Iris pigment epithelial cell (primary cell): ENCODE measurements at places on chromosomes 4 and X.
A peak's percentile ranks its signal among the peaks of the same experiment; 100 is the strongest.

DNA sequence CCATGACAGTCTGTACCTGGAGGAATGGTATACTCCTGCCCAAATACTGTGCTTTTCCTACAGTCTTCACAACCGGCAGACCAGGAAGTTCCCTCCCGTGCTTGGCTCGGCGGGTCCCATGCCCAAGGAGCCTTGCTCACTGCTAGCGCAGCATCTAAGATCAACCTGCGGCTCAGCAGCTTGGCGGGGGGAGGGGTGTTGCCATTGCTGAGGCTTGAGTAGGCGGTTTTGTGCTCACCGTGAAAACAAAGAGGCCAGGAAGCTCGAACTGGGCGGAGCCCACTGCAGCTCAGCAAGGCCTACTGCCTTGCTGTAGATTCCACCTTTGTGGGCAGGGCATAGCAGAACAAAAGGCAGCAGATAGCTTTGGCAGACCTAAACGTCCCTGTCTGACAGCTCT is 152.7 kb downstream of the TEX11 start:
- DNase-seq: no peak

GRCh38 chr4:7381221-7381889 is 53.4 kb downstream of the PSAPL1 start:
- DNase-seq: no peak

- DNase-seq: no peak
These were observed 37.3 kb upstream of the MBTPS2 start for GRCh38 chrX:21802054-21802670.

- DNase-seq: peak; percentile 76
These were observed 42.4 kb downstream of the PPP3CA start for GRCh38 chr4:101304916-101305315.

GRCh38 chrX:123155327-123155726 is 28.8 kb upstream of the GRIA3 start:
- DNase-seq: no peak

- DNase-seq: no peak
These were observed 87.3 kb downstream of the ADRA2C start for GRCh38 chr4:3853388-3854035.

DNA sequence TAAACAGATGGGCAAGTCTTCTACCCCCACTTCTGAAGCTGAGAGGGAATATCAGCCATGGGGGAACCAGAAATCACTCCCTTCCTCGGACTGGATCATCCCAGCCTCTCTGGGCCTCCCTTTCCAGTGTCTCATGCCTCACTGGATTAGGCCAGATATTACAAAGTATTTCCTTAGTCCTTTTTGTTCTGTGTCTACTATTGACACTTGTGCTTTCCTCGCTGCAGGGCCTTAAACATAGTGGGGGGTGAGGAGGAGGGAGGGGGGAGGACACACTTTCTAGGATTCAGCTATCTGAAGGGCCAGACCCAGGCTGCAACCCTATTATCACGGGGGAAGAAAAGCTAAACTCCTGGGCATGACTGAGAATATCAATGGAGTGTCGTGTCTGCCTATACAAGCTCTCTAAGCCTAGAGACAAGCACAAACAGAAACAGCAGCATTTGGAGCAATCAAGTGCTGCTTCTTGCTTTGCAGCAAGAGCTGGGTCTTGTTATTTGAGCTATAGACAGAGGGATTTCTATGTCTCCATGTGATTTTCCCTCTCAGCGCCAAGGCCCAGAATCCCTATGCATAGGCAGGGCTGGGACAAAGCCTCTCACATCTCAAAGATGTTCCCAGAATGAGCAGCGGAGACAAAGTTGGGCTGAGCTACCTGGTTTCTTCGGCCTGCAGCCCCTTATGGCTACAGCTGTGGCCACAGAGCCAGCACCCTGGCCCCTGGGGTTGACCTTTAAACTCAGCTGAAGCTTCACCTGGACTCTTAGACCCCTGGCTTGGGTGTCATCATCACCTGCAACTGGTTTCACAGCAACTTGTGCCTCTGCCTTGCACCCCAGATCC is 20.2 kb downstream of the PJA1 start:
- DNase-seq: no peak

GRCh38 chr4:127799711-127800110 is 17.6 kb downstream of the HSPA4L start:
- DNase-seq: no peak

DNA sequence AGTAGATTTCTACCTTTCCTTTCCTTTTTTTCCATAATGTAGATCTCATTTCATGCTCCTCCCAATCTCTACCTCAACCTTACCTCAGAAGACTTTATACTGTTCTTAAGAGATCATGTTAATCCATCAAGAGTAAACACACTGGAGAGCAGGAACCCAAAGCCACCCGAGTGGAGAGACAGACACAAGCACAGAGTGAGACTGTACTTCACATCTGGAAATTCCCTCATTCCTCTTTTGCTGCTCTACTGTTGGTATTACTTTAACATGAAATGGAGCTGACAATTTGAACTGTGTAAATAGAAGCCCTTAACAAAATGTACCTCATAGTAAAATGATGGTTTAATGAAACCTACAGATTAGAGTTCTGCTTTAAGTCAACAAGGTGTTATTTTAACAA is 105.7 kb upstream of the RASGEF1B start:
- no peak for DNase-seq

GRCh38 chrX:119648421-119648775 is 42.2 kb upstream of the NKRF start:
- DNase-seq: no peak

DNA sequence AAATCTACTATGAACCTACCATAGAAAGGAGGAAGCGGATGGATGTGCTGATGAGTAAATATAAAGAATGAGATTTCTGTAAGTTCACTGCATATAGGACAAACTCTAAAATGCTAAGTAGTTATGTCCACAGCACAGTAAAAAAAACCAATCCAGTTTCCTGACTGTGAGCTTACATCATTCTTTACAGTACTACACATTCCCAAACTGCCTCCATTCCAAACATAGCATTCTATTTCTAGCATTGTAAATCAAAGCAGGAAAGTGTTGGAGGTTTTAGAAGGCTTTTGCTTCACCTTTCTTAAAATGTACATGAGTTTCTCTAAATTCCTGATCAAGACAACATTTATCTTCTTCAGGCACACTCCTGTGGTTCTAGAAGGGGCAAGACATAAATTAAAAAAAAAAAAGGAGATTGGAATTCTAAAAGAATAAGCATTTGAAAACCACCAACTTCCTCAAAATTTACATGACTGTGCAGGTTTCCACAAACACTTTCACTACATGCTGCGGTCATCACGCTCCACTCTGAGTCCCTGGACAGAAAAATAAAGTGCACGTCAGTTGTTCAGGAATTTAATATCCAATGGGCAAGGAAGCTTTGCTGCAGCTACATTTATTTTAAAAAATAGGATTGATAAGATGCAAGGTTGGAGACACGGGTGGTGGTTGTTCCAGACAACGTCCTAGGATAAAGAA is 297.6 kb upstream of the STS start:
- DNase-seq: no peak

DNA sequence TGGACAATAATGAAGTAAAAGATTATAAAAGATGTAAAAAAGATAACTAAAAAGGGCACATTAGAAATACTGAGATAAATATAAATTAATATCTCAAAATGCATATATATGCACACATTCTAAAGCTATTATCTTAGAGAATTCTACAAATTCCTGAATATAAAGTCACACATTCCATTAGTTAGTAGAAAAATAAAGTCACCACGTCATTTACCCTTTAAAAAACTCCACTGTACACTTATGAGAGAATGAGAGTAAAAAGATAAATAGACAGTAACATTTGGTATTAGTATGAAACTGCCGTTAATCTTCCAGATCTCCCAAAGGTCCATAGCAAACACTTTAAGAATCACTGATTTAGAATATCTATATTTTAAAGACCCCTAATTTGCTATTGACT is 67.2 kb upstream of the IL15 start:
- DNase-seq: peak; percentile 67

DNA sequence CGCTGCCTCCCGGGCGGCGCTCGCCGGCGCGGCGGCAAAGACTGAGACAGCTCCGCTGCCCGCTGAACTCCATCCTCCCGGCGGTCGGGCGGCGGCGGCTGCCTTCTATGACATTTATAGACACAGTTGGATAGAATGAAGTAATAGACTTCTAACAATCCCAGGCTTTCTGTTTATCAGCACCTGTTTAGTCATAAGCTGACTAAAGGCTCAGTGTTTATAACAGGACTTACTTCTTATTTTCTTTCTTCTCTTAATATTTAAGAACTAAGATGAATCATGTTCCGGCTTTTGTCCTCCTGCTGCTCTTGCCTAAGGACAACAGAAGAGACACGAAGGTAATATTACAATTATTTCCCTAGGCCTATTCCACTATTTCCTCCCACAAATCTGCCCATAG is 3.9 kb downstream of the ARL13A start:
- peak; percentile 82 for DNase-seq

- no peak for DNase-seq
These were observed 29.4 kb downstream of the TRPC5 start for GRCh38 chrX:112053169-112053568.

GRCh38 chrX:79176028-79176427 is 31.5 kb downstream of the GPR174 start:
- no peak for DNase-seq

DNA sequence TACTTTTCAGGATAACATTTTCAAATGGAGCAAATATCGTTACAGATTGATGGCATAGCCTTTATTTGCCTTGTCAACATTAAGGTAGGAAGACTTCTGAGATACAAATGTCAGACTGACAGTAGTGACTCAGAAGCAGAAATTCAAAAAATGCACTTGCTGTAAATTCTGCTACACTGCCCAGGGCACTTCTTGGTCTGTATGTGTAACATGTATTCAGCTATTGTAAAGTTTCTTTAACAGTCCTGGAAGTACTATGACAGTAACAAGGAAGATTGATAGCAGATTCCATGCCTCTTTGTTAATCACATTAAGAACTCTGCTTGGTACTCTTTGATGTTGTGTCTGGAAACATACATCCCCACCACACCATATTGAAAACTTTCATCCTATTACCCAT is 69.6 kb upstream of the PCDH18 start:
- peak; percentile 51 for DNase-seq

DNA sequence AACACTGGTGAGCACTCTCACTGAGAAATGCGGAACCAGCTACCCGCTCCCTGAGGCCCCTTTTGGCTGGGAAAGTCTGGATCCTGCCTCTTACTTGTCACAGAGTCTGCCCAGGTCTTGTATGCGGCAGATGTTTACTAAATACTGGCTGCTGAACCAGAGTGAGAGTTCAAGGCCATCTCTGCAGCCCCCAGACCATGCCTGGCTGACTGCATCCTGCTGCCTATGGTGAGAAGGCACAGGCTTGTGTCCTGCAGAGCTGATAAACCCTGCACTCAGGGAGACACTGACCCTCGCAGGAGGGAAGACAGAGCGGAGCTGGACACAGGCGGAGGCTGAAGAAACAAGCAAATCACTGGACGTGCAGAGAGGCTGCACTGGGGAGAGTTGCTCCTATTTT is 46.5 kb downstream of the JAKMIP1 start:
- DNase-seq: no peak

GRCh38 chr4:80221161-80221560 is 23.9 kb downstream of the PRDM8 start:
- no peak for DNase-seq

DNA sequence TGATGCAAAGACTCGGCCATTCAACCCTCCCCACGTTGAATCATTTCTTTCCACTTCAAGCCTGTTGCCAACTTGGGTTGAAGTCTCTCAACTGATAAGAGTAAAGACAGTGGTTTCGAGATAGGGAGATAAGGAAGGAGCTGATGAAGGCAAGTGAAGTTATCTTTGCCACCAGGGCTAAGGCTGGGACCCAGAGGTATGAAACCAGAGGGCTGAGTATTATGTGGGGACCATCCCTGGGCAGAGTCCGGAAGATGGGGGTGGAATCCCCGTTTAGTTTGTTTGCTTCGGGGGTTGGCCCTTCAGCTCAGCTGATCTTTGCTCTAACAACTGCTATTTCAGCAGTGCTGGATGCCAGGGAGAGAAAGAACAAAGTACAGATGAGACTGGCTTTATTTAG is 2.3 kb upstream of the XPNPEP2 start:
- DNase-seq: no peak

DNA sequence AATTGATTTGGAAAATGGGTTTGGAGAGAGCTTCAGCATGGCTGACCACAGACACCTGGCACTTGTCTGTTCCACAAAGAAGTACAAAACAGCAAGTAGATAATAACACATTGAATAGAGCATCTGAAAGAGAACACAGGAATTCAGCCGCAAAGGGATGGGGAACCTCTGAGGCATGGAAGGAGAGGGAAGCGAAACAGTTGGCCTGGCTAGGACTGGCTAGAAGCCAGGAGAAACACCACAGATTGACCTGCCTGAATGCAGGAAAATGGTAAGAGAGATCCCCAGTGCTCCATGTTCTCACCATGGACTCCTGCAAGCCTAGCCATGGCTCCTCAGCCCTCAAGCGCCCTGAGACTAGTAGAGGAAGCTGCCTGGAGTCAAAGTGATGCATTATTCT is 169.7 kb upstream of the SH3RF1 start:
- DNase-seq: no peak

DNA sequence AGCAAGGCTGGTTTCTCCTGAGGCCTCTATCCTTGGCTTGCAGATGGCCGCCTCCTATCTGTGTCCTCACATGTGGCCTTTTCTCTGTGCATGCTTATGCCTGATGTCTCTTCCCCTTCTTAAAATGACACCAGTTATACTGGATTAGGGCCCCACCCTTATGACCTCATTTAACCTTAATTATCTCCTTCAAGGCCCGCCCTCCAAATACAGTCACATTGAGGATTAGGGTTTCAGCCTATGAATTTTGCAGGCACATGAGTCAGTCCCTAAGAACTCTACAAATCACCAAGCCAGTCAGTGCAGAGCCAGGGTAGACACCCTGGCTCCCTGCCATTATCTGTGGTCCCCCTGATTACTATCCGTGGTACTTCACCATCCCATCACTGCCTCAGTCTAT is 51.6 kb downstream of the MAML3 start:
- DNase-seq: no peak

DNA sequence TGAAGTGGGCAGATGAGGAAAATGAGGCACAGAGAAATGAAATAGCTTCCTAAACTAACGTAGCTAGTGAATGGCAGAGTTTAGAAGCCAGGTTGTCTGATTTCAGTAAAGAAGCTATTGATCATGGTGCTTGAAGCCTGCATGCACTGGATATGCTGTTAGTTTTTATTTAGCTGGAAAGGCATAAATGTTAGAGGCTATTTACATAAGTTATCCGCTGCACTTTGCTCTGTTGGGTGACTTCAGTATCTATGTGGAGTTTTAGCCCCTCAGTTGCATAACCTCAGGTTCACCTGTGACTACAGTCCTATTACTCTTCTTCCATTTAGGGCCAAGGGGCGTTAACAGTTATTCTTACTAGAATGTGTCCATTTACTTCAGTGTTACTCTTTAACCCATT is 522.4 kb upstream of the RPS6KA3 start:
- DNase-seq: no peak

DNA sequence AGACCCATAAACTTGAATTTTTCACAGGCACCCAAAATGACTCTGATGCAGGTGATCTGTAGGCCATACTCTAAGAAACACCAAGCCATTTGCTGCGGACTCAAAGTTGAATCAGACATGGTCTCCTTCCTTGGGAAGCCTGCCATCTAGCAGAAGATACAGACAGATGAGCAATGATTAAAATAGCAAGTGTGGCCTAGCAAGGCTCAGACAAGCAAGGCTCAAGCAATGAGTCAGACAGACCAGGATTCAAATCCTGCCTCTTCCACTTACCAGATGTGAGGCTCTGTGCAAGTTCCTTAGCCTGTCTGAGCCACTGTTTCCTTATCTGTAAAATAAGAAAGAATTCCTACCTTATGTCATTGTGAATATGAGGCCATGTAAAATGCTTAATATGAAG is 2.3 kb downstream of the CCDC149 start:
- DNase-seq: peak; percentile 88
